Thoracic aorta (tissue), 2 donors: ENCODE measurements at places on chromosomes 6 and 20. TPM values are rescaled to one million over a fixed set of nuclear protein-coding genes. Genes with fewer than 3 reads are reported as not detected.

DNA sequence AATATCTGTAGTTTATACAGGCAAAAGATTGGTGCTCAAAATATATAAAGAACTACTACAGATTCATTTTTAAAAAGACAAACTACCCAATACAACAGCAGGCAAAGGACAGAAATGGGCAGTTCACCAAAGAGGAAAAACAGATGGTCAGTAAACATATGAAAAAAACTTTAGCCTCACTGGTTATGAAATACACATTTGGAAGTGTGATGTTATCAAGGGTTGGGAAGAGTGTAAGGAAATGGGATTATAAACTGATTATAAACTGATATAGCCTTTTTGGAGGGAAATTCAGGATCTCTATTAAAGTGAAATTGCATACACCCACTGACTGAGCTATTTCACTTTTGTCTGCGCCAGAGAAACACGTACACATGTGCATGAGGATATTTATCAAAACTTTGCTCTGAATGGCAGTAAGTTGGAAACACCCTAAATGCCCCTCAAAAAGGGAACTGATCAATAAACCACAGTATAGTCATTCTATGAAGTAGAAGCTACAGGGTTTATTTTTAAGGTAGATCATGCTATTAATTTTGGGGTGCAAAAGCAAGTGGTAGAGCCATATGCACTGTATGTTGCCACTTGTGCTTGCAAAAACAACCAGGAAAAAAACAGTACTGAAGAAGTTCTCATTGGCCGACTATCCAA lies 32.2 kb upstream of the ARFGEF2 start:
- no peaks in the 10 kb centered on the region for H3K4me1 ChIP-seq
- H3K27me3 ChIP-seq: no peaks in the 10 kb centered on the region
- DNase-seq: no peak

GRCh38 chr6:143792402-143793279 lies 50.5 kb upstream of the LTV1 start:
- no peak overlapping the region for H3K27ac ChIP-seq
- H3K4me3 ChIP-seq: no peak overlapping the region
- H3K27me3 ChIP-seq: no peaks in the 10 kb centered on the region
- H3K4me1 ChIP-seq: no peaks in the 10 kb centered on the region
- DNase-seq: no peak

DNA sequence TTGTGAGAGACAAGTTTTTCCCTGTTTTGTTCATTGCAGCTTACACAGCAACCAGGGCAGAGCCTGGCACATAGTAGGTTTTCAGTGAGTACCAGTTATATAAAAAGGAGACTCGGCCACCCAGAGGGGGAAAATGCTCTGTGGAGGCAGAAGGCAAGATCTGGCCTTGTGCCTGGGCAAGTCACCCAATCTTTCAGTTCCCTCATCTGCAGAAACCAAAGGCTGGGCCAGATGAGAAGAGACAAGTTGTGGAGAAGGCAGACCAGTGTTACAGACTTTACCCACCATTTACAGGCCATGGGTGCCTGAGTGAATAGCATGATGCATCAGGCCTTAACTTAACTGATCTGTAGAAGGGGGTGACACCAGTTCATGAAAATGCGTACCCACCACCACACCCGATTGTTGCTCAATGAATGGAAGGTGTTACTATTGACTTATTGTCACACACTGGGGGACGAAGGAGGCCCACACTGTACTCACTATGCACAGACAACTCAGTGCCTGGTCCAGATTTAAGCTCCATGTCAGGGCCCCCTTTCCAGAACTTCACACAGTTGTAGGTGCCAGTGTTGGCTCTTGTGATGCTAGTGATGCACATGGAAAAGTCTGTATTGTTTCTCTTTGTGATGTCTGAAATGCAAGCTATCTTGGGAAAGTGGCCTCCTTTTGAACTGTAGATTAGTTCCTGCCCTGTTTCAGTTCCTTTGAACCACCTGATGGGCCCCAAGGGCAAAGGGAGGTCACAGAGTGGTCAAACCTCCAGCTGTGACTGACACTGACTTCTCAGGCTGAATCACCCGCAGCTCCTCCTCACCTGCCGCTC lies 64.3 kb upstream of the SIRPG start:
- H3K27ac ChIP-seq: no peak overlapping the region
- H3K4me1 ChIP-seq: no peaks in the 10 kb centered on the region
- no peaks in the 10 kb centered on the region for H3K27me3 ChIP-seq
- H3K4me3 ChIP-seq: no peak overlapping the region
- DNase-seq: no peak
- H3K36me3 ChIP-seq: no peaks in the 10 kb centered on the region

- no peaks in the 10 kb centered on the region for H3K36me3 ChIP-seq
- no peak overlapping the region for H3K4me3 ChIP-seq
- DNase-seq: no peak
- H3K4me1 ChIP-seq: no peaks in the 10 kb centered on the region
- no peaks in the 10 kb centered on the region for H3K27me3 ChIP-seq
- H3K27ac ChIP-seq: no peak overlapping the region
Measured at GRCh38 chr20:7728338-7728737, 211.9 kb downstream of the HAO1 start.

GSTA3 gene
- total RNA-seq: not detected
